ENCODE measurements at places on chromosomes 12 and 14. TPM values are rescaled to one million over a fixed set of nuclear protein-coding genes. Genes with fewer than 3 reads are reported as not detected.

The ASPG gene
- not detected for total RNA-seq

The GPR135 gene
- 3.0 TPM for total RNA-seq

The TPPP2 gene
- not detected for total RNA-seq

The SDS gene
- not detected for total RNA-seq

The RNASE7 gene
- total RNA-seq: not detected

The CCDC197 gene
- total RNA-seq: not detected

The RNASE1 gene
- total RNA-seq: 0.22 TPM

The MAP4K5 gene
- 82.4 TPM for total RNA-seq

The RASSF9 gene
- total RNA-seq: 6.1 TPM

The ACRBP gene
- 0.22 TPM for total RNA-seq

The OR6C2 gene
- total RNA-seq: not detected

The KRT5 gene
- 0.22 TPM for total RNA-seq

The ACSS3 gene
- total RNA-seq: 16.2 TPM

The SOAT2 gene
- not detected for total RNA-seq

The TRHDE gene
- 87.2 TPM for total RNA-seq

The TRIM9 gene
- 0.62 TPM for total RNA-seq
